ENCODE measurements at places on chromosomes 7 and 10. TPM values are rescaled to one million over a fixed set of nuclear protein-coding genes. Genes with fewer than 3 reads are reported as not detected.

The ZNF365 gene
- 0.48 TPM for polyA plus RNA-seq

The CYP3A7 gene
- polyA plus RNA-seq: 1.8 TPM

The CAMK2B gene
- polyA plus RNA-seq: 4.4 TPM

The SLC25A13 gene
- 41.0 TPM for polyA plus RNA-seq

The USP6NL gene
- 20.4 TPM for polyA plus RNA-seq

The NEUROD6 gene
- polyA plus RNA-seq: 1.6 TPM

The MYL10 gene
- polyA plus RNA-seq: not detected

The WBP1L gene
- polyA plus RNA-seq: 34.6 TPM

The GHRHR gene
- polyA plus RNA-seq: not detected

The HMX2 gene
- 1.1 TPM for polyA plus RNA-seq

The HOXA6 gene
- 4.0 TPM for polyA plus RNA-seq

The ADAM8 gene
- 5.9 TPM for polyA plus RNA-seq

The GSTO2 gene
- polyA plus RNA-seq: 35.7 TPM

The TLL2 gene
- 0.99 TPM for polyA plus RNA-seq

The PPP1R17 gene
- polyA plus RNA-seq: not detected

GRCh38 chr10:86364491-86365345, 1.9 kb downstream of the GRID1 start:
- no peak for DNase-seq

- DNase-seq: no peak
These were observed 56.8 kb downstream of the PARP12 start for GRCh38 chr7:140005754-140006503.

DNA sequence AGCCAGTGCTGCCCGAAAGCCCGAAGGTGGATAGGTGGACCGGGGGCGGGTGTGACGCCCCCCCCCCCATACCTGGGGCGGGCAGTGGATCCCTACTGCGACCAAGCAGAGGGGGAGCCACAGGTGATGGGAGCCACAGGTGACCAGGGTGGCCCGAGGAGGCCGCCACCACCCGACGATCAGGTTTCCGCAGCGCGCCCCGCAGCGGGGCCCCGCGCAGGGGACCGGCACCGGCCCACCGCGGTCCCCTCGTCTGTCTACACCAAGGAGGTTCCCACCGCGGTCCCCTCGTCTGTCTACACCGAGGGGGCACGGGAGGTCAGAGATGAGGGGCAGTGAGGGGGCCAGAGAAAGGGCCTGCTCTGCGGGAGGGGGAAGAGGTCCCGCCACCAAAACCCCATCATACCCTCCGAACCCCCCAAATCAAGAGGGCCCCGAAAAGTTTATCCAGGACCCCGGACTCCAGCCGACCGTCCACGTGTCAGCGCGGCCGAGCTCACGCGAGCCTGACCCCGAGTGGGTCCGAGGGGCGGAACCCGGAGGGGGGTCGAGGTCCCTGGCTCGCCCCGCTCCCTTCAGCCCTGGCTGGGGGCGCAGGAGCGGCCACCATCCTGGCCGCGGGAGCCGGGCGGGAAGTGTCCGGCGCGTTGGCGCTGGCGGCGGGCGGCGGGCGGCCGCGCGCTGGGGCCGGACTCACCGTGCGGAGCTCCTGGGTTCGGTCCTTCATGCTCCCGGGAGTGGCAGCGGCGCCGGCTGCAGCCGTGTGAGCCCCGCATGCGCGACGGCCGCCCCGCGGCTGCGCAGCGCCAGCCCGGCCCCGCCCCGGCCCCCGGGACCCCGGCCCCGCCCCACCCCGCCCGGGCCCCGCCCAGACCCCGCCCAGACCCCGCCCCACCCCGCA, at the start of gene STX1A:
Gene STX1A (minus strand): TSS at position 765 of the 901 bp plus-strand sequence. CDS start 38 bp downstream, at position 727.
- no peak for DNase-seq

DNA sequence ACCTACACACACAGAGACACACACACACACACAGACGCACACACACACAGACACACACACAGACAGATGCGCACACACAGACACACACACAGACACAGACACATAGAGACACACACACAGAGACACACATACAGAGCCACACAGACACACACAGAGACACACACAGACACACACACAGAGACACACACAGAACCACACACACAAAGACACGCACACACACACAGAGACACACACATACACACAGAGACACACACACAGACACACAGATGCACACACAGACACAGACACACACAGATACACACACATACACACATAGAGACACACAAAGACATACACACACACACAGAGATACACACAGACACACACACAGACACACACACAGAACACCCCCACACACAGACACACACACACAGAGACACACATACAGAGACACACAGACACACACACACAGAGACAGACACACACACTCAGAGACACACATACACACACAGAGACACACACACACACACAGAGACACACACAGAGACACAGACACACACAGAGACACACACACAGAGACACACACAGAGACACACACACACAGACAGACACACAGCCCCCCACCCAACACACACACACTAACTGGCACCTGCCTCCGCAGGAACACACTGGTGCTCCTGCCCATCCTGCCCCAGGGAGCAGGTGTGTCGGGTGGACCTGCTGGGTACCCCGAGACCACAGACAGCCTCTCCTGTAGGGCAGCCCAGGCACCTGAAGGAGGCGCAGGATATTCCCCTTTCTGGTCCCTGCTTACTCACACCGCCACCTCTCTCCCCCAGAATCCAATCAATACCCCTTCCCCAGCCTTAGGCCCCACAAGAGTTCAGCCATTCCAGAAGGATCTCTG, 5.4 kb upstream of the FZD9 start:
- no peak for DNase-seq

GRCh38 chr10:2681891-2682290, 385.5 kb upstream of the PFKP start:
- no peak for DNase-seq

DNA sequence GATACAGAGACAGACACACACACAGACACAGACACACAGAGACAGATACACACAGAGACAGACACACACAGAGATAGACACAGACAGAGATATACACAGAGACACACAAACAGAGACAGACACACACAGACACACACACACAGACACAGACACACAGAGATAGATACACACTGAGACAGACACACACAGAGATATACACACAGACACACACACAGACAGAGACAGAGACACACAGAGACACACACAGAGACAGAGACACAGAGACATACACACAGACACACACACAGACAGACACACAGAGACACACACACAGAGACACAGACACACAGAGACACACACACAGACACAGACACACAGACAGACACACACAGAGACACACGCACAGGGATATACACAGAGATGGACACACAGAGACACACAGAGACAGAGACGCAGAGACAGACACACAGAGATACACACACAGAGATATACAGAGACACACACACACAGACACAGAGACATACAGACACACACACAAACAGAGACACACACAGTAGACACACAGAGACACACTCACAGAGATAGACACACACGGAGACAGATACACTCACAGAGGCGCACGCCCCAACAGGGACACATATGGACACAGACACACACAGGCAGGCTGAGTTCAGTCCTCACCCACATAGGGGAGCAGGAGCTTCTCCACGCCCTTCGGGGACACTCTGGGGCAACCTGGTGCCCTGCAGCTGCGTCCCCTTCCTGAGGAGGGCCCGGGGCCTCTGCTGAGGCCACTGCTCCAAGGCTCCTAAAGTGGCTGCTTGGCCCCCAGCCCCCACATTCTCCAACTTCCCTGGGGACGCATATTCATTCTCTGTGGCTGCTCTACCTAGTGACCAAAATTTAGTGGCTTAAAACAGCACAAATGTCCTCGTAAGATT, 10.3 kb upstream of the PPP2R2D start:
- DNase-seq: no peak

- no peak for DNase-seq
These were observed 12.8 kb downstream of the CFTR start for GRCh38 chr7:117492649-117493048.

DNA sequence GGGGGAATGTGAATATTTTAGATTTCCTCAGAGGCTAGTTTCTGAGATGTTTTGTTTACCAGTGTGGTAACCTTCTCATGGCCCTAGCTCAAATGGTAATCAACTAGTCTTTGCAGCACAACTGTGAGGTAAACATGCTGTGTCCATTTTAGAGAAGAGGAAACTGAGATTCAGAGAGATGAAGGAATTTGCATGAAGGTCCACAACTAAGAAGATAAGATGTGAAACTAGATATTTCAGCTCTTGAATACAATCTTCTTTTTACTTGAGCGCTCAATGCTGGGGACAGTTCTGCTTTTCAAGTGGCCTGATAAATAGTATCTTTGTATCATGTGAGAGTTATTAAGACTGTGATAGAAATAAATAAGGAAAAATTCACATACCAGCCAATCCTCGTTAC, 245.4 kb downstream of the AUTS2 start:
- no peak for DNase-seq

DNA sequence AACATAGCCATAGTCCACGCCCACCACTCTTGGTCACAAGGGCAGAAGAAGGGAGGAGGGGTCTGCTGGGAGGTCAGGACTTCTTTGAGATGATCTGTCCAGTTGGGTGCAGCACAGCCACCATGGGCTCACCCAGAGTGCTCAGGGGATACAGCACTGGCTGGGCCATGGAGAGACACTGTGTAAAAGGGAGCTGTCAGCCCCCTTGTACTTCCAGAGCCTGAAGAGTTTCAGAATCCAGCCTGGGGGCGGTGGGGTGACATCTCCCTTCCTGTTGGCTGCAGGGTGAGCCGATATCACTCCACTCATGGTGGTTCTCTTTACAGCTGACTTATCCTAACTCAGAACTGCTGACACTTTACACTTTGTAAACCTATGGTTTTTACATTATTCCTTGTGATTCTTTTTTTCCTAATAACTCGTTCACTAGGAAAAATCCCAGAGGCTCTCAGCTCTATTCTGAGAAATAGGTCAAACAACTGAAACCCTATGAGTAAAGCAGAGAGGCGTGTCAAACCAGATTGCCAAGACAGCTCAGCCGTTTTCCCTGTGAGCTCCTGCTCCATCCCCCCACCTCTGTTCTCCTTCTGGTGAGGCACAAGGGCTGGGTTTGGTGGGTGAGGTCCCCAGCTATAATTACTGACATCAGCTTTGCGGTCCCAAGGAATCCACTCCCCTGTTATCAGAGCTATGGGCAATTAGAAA, 3.2 kb upstream of the MRPS24 start:
- DNase-seq: peak; percentile 57

GRCh38 chr10:48498940-48499510, 105.8 kb downstream of the ARHGAP22 start:
- DNase-seq: no peak

GRCh38 chr10:24382045-24382444, 173.1 kb downstream of the KIAA1217 start:
- peak; percentile 20 for DNase-seq

- DNase-seq: peak; percentile 8
These were observed 1.7 kb downstream of the SHTN1 start for GRCh38 chr10:117003336-117003735.

DNA sequence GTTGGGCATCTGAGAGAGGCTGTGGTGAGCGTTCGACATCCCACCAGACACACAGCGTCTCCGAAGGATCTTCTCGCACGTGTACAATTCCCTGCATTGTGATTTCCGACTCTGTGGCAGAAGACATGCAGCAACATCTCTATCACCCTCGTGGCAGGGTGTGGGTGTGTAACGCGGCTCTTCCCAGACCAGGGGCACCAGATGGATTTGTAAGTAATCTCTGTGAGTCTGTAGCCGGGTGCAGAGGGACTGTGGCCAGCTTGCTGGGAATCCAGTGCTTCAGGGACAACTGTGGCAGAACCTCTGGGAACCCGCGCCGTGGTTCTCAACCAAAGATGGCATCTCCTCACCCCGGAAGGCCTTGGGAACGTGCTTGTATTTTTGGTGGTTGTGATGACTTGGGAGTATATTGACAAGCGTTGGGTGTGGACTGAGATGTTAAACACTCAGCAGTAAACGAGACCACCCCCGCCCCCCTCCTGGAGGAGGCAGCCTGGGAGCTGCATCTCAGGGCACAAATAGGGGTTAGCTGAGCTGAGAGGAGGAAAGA, 21.2 kb downstream of the FOXL3 start:
- no peak for DNase-seq

GRCh38 chr10:1068380-1069361, 12.5 kb downstream of the WDR37 start:
- DNase-seq: peak; percentile 47

- DNase-seq: no peak
These were observed 193.5 kb downstream of the SEC23IP start for GRCh38 chr10:120086066-120086465.

- peak; percentile 85 for DNase-seq
These were observed 15.6 kb upstream of the AQP1 start for GRCh38 chr7:30896036-30896435.

- peak; percentile 46 for DNase-seq
These were observed 30.4 kb downstream of the XPNPEP1 start for GRCh38 chr10:109892931-109893330.

GRCh38 chr10:64518456-64518855, 997.3 kb downstream of the REEP3 start:
- DNase-seq: peak; percentile 7

DNA sequence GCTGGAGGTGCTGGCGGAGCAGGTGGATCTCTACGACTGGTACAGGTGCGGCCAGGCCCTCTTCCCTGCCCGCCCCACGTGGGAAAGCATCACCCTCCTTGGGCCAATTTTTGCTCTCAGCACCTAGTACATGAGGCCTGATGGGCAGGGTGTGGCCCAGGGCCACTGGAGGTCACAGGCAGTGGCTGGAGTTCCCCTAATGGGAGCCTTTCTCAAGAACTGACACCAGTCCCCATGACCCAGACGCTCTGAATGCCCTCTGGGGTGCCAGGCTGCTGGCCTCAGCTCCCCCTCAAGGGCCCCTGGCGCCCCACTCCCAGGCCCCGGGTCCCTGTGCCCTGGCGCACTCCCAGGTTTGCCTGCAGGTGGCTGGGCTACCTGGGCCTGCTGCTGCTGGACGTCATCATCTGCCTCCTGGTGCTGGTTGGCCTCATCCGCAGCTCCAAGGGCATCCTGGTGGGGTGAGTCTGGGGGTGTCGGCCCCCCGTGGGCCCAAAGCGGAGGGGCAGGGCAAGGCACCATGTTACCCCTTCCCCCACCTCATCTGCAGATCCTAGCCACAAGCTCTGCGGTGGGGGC, 15.9 kb downstream of the TTYH3 start:
- no peak for DNase-seq

- no peak for DNase-seq
These were observed 26.7 kb downstream of the CFAP58 start for GRCh38 chr10:104380336-104380735.

DNA sequence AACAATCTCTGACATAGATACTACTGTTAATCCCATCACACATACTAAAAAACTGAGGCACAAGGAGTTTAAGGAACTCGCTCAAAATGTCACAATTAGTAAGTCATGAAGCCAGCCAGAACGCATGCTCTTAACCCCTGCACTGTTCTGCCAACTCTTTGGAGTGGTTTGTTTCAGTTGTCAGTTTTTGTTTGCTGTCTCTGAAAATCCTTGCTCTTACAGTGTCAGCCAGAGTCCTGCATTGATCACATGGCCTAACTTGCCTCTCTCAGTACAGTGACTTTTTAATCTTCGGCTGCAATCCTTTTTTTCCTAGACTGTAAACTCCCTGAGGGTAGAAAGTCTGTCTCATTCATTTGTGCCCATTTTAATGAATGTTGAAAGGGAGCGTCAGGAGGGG, 753.8 kb downstream of the AUTS2 start:
- no peak for DNase-seq

Data from large intestine (tissue), 12 donors.